ENCODE measurements at places on chromosomes 6 and 20. TPM values are rescaled to one million over a fixed set of nuclear protein-coding genes. Genes with fewer than 3 reads are reported as not detected.

Gene LINC00237
- total RNA-seq: not detected

- peak; percentile 24 for DNase-seq
- no peak overlapping the region for H3K4me3 ChIP-seq
These were observed 2.4 kb upstream of the ZMYND8 start for GRCh38 chr20:47358672-47359529.

DNA sequence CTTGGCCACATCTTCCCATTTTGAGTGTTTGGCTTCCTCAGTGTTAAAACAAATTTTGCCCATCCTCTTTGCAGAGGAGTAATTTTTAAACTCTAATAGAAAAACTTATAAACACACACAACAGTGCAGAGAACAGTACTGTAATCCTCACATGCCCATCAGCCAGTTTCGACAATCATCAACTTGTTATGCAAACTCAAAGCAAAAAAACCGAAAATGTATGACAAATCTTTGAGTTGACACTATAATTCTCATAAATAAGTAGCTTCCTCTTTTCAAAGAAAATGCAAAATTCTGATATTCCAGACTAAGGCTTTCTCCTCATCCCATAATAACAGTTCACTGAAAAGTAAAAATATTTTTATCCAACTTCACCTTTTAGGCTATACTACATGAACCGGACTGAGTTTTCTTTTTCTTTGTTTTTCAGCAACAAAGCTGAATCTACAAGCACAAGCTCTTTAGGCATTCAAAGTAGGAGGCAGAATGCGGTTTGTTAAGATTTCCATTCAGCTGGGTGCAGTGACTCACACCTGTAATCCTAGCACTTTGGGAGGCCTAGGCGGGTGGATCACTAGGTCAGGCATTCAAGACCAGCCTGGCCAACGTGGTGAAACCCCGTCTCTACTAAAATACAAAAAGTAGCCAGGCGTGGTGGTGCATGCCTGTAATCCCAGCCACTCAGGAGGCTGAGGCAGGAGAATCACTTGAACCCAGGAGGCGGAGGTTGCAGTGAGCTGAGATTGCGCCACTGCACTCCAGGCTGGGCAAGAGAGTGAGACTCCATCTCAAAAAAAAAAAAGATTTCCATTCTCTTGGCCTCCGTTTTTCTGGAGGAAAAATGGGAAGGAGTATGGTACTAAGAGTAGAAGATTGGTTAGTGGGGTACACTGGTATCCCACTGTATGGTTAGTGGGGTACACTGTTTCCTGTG is 74.8 kb downstream of the GCNT2 start:
- no peak overlapping the region for H3K27ac ChIP-seq
- H3K4me3 ChIP-seq: no peak overlapping the region
- DNase-seq: no peak
- H3K36me3 ChIP-seq: no peaks in the 10 kb centered on the region

DNA sequence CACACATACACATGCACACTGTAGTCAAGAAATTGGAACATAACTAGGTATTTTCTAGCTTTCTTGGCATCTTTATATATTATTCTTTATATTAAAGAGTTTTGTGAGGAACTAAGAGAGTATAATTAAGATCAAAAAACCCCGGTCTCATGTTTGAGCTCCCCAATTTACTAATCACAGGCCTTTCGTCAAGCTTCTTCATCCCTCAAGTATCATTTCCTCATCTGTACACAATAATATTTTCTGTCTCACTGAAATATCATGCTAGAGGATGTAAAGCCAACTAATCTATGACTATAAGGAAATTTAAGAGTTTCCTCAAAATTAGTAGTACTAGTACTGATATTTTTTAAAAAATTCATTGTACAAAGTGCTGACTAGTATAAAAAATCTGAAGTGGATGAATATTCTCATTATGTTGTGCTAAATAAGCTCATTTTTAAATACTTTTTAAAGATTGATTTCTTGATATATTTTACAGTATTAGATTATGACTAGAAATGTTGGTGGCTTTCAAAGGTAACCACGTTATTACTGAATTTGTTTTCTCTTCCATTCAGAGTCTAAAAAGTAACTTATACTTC is 28.0 kb downstream of the PEX3 start:
- H3K4me1 ChIP-seq: no peaks in the 10 kb centered on the region
- no peak for DNase-seq
- peaks cover 41% of the 10 kb centered on the region for H3K36me3 ChIP-seq
- H3K4me3 ChIP-seq: no peak overlapping the region
- H3K27ac ChIP-seq: no peak overlapping the region
- no peaks in the 10 kb centered on the region for H3K27me3 ChIP-seq

- no peaks in the 10 kb centered on the region for H3K36me3 ChIP-seq
- no peaks in the 10 kb centered on the region for H3K4me1 ChIP-seq
- H3K4me3 ChIP-seq: no peak overlapping the region
- H3K27me3 ChIP-seq: no peaks in the 10 kb centered on the region
- DNase-seq: no peak
These were observed 587.8 kb upstream of the JAG1 start for GRCh38 chr20:11261533-11262000.

- H3K27me3 ChIP-seq: no peaks in the 10 kb centered on the region
- DNase-seq: peak; percentile 56
- H3K4me1 ChIP-seq: peaks cover 38% of the 10 kb centered on the region
- no peaks in the 10 kb centered on the region for H3K36me3 ChIP-seq
These were observed 154.5 kb downstream of the HACE1 start for GRCh38 chr6:104705095-104705707.

GRCh38 chr6:10598084-10598960 is 77.2 kb downstream of the GCNT2 start:
- DNase-seq: no peak
- no peak overlapping the region for H3K4me3 ChIP-seq
- H3K27ac ChIP-seq: no peak overlapping the region
- H3K27me3 ChIP-seq: no peaks in the 10 kb centered on the region
